Activated naive CD4-positive, alpha-beta T cell (primary cell): ENCODE measurements at places on chromosomes 7 and 10.

GRCh38 chr7:94615666-94616065 is 40.3 kb downstream of the SGCE start:
- no peak for DNase-seq

DNA sequence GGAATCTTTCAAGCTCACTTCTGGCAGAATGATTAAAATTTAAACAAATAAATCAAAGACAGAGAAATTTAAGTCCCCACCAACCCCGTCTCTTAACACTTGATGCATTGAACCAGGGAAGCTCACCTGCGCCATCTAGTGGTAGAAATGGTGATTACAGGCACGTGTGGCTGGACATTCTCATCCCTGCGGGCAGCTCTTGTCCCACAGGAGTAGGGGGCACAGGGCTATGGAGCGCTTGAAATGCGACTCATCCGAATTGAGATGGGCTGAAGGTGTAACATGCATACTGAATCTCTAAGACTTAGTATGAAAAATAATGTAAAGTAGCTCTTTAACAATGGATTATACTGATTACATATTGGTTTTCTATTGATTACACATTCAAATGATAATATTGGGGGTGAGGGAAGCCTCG is 24.8 kb upstream of the SLIT1 start:
- DNase-seq = peak; percentile 57

DNA sequence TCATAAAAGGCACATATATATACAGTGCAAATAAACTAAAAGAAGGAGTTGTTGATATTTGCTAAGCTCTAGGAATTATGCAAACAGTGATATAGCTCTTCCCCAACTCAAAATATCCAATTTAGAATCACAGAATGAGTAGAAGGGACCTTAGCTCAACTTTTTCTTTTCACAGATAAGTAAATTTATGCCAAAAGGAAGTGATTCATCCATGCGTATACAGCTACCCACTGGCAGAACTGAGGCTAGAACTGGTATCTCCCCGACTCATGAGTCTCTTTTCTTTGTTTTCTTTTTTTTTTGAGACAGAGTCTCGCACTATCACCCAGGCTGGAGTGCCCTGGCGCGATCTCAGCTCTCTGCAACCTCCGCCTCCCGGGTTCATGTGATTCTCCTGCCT is 54.2 kb upstream of the SVIL start:
- no peak for DNase-seq

DNA sequence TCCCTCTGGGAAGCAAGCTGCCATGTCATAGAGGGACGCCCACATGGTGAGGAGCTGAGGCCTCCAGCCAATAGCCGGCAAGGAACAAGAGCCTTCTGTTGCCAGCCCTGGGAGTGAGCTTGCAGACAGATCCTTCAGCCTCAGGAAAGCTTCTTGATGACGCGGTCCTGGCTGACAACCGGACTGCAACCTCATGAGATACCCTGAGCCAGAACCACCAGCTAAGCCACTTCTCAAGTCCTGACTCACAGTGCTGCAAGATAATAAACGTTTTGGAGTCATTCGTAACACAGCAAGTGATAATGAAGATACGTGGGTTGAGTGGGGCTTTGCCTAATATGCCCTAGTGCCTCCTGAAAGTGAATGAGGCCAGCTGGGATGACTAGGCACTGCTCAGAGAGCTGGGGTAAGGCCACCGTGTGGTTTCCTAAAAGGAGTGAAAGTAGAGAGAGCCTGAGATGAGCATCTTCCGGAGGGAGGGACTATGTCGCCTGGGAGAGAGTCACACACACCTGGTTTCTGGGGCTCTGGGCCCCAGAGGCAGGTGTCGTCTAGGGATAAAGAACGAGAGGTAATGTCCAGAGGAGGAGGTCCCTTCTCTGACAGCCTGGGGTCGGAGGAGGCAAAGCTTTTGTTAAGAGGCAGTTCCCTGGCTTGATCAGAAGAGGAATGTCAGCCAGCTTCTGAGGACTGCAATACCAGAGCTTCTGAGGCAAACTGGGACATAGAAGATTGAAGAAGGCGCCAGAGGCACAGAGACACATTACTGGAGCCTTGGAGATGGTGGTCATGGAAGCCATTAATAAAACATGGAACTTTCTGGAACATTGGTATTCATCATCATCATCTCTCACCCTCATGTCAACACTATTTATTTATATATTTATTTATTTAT is 53.6 kb downstream of the PYROXD2 start:
- DNase-seq = no peak

DNA sequence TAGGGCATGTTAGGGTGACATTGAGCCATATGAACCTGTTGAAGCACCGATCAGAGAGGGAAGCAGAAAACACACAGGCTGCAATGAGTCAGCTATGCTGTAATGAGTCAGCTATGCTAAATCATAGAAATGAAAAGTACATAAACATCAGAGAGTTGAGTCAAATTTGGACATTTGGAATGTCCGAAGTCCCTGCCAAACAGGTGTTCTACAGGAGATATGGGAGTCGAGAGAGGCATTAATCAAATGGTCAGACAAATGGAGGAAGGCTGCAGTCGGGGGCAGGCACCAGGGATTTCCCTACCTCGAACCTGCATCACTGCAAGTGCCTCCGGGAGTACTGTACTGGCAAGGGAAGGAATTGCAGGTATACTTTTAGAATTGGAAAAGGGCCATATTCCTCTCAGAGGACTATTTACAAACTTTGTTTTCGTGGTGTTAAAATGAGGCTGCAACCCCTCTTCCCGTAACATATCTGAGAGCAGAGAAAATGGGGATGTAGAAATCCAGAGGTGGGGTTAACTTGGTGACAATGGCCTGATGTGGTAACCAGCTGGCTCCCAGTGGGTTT is 8.8 kb upstream of the ZC3HAV1 start:
- no peak for DNase-seq

GRCh38 chr10:131577786-131578471 is 266.4 kb upstream of the TCERG1L start:
- no peak for DNase-seq

DNA sequence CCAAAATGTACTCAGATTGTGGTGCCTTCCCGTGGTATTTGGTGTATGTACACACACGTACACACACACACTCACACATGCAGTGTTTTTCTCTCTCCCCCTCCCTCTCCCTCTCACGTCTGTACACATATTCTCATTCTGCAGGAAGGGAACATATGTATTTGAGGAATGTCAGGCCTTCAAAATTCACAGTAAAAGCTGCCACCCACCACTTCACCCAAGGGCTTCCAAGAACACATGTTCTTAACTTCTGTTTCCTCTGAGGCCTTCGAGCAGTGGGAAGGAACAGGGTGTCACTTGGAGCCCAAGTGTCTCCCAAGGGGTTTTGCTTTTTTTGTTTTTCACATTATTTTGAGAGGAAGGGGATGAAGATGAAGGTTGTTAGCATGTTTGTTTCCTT is 198.9 kb downstream of the TCF7L2 start:
- no peak for DNase-seq

DNA sequence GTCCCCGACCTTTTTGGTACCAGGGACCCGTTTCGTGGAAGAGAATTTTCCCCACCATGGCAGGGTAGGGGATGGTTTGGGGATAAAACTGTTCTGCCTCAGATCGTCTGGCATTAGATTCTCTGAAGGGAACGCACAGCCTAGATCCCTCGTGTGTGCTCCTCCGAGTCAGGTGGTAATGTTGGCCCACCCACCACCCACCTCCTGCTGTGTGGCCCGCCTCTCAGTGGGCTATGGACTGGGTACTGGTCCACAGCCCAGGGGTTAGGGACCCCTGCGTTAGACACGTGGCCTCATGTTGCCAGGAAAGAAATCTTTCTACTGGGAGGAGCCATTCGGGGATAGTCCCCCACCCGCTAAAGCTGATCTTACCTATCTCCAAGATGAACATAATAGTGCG is 27.0 kb downstream of the PFKFB3 start:
- DNase-seq = no peak

DNA sequence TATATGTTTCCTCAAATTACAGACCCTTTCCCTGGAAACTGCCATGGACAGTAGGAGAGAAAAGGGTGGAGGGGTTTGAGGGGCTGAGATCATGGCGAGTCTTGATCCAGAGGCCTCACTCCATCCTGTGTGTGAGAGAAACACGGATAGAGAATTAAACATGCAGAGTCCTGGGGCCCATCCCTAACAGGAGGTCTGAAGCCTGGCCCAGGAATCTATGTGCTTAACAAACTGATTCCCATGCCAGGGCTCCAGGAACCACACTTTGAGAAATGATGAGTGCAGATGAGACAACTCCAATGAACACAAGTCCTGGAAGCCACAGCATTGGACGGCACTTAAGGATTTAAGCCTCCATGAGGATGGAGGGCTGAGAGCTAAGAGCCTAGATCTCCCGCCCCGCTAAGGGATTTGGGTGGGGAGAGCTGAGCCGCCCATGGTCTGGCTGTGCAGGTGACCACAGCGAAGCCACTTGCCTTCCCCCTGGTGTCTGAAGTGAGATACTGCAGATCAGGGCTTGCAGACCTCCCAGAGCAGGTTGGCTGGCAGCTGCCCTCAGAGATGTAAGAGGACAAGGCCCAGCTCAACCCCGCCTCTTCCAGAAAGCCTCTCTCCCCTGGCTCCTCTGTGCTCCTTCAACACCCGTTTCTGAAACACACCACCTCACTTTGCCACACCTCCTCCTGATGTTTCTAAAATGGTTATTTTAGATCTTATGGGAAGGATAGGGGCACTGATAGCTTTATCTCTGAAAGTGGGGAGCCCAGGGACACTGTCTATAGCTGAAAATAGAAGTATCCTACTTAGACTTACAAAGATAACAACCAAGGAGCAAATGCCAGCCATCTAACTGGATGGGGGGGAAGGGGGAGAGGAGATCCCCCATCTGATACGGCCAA is 24.8 kb upstream of the EIF5AL1 start:
- DNase-seq = no peak

DNA sequence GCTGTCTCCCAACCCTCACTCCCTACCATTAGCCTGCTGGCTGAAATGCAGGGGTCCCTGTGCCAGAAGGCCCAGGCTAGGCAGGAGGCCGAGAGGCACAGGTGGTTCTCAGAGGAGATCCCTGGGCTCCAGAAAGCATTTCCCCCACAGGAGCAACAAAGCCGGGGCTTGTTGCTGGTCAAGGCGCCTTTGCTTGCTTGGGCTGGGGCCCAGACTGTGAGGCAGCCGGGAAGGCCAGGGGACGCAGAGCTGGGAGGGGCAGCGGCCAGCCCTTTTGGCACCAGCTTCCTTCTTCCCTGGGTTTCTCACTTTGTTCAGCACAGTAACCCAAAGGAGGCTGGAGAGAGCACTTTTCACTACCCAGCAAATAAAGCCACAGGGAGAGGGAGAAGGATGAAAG is 48.6 kb downstream of the FBXW4 start:
- no peak for DNase-seq

- peak; percentile 27 for DNase-seq
Measured at GRCh38 chr7:150986099-150986512, 4.7 kb upstream of the NOS3 start.

- no peak for DNase-seq
Measured at GRCh38 chr7:68619526-68619925, 978.7 kb upstream of the AUTS2 start.

GRCh38 chr10:70761031-70761601 is 24.1 kb downstream of the TBATA start:
- DNase-seq = no peak

DNA sequence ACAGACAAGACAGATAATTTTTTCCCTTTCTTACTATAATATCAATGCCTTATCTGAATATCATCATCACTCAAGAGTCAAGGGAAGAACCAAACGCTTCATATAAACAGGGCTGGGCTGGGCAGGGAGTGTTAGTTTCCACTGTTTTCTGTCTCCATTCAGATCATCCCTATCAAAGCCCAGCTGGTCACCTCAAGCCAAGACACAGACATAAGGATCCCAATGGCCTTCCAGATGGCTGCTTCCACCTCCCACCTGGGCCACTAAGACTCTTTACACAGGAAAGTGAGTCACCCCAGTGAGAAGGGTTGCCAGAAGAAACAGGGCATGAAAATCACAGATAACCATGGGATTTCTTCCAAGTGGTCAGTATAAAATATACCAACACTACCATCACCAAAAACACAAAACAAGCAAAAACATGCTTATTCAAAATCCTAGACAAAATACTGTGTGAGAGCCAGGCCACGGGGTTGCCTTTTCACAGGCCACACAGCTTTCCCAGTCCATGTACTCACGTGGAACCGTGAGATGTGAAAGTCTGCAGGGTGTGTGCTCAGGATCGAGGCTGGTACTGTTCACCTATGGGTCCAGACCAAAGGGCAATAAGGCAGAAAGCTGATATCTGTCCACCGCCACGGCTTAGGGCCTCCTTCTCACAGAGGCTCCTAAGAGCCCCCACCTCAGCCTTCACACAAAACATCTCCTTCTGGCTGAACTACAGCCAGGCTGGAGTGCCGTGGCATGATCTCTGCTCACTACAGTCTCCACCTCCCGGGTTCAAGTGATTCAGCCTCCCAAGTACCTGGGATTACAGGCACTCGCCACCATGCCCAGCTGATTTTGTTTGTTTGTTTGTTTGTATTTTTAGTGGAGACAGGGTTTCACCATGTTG is 5.7 kb downstream of the PRSS1 start:
- DNase-seq = no peak

DNA sequence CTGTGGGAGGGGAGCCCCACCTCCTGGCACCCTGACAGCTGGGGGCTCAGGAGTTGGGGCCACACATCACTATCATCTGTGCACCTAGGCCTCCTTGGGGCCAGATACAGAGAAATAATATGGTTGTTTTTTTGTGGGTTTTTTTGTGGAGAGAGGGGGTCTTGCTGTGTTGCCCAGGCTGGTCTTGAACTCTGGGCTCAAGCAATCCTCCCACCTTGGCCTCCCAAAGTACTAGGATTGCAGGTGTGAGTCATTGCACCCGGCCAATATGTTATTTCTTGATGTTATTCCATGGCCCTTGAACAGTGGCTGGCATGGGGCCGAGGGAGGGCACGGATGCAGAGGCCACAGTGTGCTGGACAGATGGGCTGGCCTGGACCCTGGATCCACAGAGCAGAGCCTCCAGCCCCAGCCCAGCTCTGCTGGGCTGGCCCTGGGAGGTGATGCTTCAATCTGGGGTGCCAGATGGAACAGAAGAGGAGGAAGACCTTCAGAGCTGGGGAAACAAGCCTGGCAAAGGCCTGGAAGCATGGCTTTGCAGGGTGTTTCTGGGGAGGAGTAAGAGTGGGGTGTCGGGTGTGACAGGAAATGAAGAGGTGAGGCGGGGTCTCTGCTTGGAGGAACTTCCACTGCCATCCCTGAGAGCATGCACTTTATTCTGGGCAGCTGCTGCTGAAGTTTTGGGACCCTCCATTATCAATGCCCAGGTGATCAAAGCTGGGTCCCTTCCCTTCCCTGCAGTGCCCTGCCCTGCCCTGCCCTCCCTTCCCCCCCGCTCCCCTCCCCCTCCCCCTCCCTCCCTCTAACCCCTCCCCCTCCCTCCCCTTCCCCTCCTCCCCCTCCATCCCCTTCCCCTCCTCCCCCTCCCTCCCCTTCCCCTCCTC is 3.7 kb upstream of the FZD9 start:
- DNase-seq = no peak

GRCh38 chr7:151051108-151051507 is 2.8 kb downstream of the ASIC3 start:
- DNase-seq = peak; percentile 25
